ENCODE measurements at places on chromosomes 6 and 20.

GRCh38 chr20:531608-532007 is 12.0 kb downstream of the CSNK2A1 start:
- no peak for DNase-seq

GRCh38 chr6:89131599-89131998 is 13.7 kb upstream of the SRSF12 start:
- DNase-seq, result no peak

DNA sequence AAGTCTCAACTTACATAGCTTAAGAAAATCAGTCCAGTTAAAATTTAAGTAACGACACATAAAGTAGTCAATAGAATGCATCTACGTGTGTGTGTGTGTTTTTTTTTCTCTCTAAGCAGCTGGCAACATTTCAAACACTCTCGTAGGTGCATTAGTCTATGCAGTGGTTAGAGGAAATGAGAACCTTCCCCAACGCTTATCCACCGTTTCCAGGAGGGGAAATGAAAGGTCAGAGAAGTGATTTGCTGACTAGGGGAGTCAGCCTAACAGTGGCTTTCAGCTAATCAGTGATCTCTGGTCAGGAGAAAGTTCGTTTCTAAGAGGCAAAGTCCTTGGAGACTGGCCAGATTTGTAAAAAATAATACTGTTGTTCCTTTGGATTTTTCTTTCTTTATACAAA is 806.6 kb downstream of the C6orf118 start:
- DNase-seq, result no peak

DNA sequence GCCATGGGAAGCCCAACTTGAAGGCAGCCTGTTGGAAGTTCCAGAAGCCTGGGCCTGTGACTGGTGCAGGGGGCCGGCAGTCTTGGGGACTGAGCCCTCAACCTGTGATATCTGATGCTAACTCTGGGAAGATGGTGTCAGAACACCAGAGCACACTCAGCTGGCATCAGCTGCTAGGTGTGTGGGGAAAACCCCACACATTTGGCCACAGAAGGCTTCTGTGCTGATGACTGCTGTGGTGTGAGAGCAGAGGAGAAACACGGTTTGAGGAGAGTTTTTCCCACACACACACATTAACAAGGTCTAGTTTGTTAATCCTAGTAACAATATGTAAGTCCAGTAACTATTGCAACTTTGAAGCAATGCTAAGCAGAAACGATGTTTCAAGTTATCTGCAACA is 78.0 kb downstream of the PSMB1 start:
- DNase-seq, result no peak

DNA sequence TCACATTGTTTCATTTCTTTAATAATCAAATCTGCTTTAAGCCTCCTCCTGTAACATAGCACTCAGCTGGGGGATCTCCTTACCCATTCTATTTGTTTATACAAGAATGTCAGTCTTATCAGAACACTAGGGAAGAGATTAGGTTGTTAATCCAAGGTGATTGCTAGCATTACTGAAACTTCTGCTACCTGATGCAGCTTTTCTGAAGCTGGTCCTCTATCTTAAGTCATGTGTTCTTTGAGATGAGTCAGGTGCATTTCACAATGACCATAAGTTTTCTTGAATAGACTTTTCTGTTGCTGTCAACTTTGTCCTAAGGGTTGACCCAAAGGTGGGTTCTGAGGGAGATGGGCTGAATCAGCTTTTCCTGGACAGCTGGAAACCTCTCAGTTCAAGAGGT is 60.7 kb upstream of the SYNCRIP start:
- DNase-seq, result no peak

DNA sequence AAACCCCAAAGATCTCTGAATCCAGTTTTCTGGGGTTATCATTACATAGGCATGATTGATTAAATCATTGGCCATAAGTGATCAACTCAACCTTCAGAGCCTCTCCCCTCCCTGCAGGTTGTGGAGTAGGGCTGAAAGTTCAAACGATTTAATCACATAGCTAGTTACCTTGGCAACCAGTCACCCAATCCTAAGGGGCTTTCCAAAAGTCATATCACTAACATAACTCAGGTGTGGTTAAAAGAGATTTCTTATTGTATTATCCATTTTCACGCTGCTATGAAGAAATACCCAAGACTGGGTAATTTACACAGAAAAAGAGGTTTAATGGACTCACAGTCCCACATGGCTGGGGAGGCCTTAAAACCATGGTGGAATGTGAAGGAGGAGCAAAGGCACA is 935.1 kb upstream of the SLC35B3 start:
- no peak for DNase-seq

- DNase-seq, result peak; percentile 73
Measured at GRCh38 chr6:151475653-151476523, 17.9 kb upstream of the CCDC170 start.

DNA sequence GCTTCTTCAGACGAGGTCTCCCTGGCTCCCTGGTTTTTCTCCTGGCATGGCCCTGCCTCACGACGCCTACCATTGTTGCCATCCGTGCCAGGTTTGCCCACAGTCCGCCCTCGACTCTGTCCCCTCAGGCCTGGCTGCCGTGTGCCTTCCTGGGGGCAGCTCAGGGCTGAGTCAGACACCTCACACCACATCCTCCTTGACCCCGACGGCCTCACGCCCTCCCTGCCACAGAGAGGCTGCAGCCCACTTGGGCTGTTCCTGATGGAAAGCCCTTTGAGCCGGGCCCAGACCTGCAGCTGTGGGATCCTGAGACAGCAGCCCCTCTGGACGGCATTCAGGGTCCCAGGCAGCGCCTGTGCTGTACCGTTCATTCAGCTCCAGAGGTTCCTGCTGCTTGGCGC is 108.3 kb downstream of the PSMB1 start:
- DNase-seq, result no peak

GRCh38 chr6:3260772-3261517 is 2.2 kb downstream of the PSMG4 start:
- DNase-seq, result no peak

GRCh38 chr6:23170049-23170448 is 600.7 kb downstream of the HDGFL1 start:
- no peak for DNase-seq

- no peak for DNase-seq
Measured at GRCh38 chr20:63392465-63393365, 31.6 kb upstream of the CHRNA4 start.
